Activated CD8-positive, alpha-beta T cell treated with anti-CD3 and anti-CD28 coated beads for 36 hours (primary cell): ENCODE measurements at places on chromosomes 3 and 15. TPM values are rescaled to one million over a fixed set of nuclear protein-coding genes. Genes with fewer than 3 reads are reported as not detected.

Gene TLR9
- 2.0 TPM for total RNA-seq

DNA sequence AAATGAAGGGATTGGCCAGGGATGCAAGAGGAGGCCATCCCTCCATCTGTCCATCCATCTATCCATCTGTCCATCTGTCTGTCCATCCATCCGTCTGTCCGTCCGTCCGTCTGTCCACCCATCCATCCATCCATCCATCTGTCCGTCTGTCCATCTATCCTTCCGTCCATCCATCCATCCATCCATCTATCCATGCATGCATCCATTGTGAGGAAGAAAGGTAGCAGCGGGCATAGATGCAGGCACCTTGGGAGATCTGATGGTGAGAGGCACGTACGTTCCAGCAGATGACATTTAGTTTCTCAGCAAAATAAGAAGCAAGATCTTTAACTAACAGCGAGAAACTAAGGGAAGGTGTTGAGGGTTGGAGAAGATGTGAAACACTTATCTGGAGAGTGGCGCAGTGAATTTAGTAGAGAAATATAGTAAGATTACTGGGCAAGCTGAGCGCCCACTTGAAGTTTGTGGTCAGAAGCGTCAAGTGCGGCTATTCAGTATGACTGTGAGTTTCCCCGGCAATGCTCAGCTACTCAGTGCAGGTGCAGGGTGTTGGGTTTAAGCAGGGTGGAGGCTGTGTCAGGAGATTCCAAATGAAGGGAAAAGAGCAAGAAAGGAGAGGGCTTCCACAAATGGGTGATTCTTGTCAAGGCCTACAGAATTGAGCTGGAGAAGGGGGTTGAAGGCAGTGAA is 22.4 kb upstream of the SRP14 start:
- DNase-seq, result peak; percentile 74

DNA sequence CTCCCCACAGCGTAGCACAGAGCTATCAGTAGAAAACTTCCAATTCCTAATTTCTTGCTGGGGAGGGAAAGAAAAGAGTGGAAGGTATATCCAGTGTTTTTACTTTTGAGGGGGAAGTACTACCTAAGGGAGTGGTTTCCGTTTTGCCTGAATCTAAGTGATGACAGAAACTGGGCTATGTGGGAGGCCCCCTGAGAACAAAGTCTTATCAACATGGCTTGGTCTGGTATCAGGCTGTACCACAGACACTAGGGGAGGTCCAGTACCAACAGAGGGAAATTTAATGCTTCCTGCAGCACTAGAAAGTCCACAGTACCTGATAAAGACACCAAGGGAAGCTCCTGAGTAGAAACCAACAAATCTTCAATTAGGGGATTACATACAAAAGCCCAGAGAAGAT is 199.2 kb downstream of the IL5RA start:
- DNase-seq, result no peak

DNA sequence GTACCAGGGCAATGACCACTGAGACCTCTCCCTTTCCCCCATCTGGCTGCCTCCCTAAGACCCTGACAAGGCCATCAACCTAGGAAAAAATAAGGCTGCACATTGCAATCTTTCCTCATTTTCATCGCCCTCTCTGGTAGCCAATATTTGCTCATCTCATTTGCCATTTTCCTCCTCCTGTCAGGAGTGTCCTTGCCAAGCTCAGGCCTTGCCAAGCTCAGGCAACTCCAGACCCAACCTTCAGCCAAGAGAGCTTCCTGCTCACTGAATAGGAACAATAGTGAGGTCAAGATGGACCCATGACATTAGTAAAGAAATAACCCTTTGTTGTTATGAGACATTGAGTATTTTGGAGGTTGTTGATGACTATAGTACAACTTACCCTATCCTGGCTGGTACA is 380.3 kb downstream of the RSL24D1 start:
- DNase-seq, result no peak

GRCh38 chr15:93033434-93034045 is 55.5 kb downstream of the RGMA start:
- DNase-seq, result no peak

Gene LYZL4
- not detected for total RNA-seq

Gene DNAH1
- total RNA-seq, result 9.2 TPM

- peak; percentile 50 for DNase-seq
These were observed 79.2 kb downstream of the SRGAP3 start for GRCh38 chr3:9169956-9170850.

- DNase-seq, result no peak
These were observed 44.2 kb upstream of the THRB start for GRCh38 chr3:24538891-24539290.

Gene CCR1
- 0.67 TPM for total RNA-seq

DNA sequence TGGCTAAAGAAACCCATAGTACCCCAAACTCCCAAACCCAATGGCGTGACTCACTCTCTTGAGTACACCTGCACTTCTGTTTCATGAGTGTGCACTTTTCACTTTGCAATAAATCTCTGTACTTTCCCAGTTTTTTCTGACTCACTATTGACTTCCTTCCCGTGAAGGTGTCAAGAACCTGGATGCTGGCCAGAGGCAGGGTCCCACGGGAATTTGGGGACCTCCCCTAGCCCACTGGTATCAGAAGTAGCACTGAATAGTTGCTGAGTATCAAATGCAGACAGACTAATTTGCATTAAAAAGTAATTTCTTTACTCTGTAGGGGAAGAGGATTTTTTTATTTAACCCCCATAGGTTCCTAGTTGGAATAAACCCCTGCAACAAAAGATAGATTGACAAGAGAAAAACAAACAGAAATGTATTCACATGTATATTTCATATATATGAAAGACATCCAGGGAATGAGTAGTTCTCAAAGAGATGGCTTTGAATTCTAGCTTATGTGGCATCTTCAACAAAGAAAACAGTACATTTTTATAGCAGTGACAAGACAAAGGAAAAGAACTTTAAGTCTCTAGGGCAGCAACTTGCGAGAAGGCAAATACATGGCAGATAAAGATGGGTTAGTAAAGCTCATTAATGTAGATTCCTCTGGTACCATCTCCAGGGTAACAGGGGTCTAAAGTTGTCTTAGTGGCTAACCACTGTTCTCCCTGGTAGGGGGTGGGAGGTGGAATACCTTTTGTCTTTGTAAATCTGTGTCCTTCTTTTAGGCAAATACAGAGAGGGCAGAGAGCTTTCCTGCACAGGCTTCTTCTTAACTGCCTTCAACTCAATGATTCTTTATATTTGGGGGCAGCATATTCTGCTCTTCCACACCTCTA is 385.5 kb upstream of the PDZRN3 start:
- DNase-seq, result no peak

DNA sequence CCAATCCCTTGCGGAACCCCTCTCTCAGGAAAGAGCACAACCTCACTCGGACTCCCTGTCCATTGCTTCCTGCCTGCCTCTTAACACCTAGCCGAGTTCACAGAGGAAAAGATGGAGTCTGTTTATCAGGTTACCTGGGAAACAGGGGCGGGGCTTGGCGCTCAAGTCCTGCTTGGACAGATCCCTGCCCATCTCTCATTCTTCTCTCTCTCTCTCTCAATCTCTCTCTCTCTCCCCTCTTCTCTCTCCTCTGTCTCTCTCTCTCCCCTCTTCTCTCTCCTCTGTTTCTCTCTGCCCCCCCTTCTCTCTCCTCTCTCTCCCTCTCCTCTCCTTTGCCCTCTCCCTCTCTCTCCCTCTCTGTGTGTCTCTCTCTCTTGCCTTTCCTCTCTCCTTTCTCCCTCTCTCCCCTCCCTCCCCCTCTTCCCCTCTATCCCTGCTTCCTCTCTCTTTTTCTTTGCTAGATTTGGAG is at the start of gene EFHB:
EFHB (minus strand) TSS at position 120 of the 469 bp plus-strand sequence. CDS start 199 bp downstream, outside the sequence.
- DNase-seq, result peak; percentile 48

DNA sequence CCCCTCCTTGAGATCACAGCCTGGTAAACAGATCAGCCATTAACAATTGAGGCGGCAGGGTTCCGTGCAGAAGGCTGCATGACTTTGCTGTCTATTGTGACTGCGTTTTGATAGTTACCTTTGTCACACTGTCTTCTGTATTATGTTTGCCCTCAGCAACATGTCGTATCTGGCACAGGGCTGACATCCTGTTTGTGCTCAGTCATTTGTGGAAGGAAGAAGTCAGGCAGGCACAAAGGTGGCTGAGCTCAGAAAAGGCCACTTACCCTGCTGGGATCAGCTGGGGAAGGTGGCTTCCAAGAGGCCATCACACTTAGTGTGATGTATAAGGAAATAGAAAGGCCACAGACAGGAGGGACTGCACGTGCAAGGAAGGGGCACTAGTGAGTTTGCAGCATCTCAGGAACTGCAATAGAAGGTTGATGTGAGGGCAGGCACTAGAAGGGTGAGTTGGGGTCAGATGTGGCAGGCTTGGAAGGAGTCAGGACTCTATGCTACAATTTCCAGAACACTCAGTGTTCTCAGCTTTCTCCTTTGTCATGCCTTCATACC is 13.4 kb downstream of the PML start:
- DNase-seq, result peak; percentile 67

Gene PDIA3
- 241 TPM for total RNA-seq

GRCh38 chr3:114550165-114550564 is 256.3 kb downstream of the TIGIT start:
- no peak for DNase-seq

Gene RAD54L2
- 24.1 TPM for total RNA-seq

GRCh38 chr15:90585863-90586262 is 56.1 kb downstream of the CRTC3 start:
- no peak for DNase-seq

Gene ADGRG7
- 24.7 TPM for total RNA-seq

GRCh38 chr15:100704281-100705055 is 102.1 kb downstream of the ASB7 start:
- no peak for DNase-seq

DNA sequence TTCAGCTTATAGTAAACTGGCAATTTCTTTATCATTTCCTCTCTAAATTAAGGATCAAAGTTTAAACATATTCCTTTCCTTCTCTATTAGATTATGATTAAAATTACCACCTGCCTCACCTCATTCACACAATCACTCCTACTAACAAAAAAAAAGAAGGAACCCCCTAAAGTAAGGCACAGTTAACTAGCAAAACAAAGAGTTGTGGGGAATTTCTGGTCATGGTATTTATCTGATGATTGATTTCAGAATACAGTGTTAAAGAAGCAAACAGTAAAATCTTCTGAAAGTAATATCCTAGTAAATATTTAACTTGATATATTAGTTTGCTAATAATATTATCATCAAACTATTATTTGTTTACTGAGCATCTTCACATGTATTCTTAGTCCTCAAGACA is 8.8 kb downstream of the GBE1 start:
- no peak for DNase-seq

Gene COL6A5
- total RNA-seq, result not detected

DNA sequence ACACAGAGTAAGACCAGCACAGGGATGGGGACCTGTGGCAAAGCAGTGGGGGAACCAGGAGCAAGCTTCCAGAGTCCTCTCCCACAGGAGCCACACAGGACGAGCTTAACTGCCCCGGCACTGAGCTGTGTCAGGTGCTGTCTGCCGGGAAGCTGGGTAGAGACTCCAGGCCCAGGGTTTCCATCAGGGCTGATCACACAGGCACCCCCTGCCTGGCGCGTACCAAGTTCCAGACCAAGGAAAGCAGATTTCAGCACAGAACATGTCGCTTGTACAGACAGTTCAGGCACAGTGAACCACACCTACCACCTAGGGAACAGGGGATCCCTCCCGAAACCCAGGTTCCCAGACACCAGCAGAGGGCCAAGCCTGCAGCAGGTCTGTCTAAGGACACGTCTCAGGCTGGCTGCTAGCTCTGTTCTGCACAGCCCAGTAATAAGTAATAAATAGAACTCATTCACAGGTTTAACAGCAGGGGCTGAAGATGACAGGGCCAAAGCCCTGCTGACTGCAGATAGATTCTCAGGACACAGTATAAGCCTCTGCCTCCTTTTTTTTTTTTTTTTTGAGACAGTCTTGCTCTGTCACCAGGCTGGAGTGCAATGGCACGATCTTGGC is 30.2 kb upstream of the OCA2 start:
- no peak for DNase-seq

DNA sequence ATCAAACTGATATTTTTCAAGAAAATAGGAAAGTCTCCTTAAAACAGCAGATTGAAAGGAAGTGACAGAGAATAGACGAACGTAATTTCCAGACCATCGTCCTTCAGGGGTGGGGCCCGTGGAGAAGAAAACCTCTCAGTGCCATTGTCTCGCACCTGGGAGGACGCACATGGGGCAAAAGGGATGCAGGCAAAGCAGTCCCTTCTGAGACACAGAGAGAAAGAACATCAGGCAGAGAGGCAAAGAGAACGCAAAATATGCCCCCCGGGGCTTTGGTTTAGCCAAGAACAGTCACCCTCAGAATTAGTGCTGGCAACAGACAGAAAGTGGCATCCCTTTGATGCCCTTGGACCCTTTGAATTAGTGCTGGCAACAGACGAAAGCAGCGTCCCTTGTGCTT is 37.0 kb downstream of the MUC20 start:
- DNase-seq, result no peak

DNA sequence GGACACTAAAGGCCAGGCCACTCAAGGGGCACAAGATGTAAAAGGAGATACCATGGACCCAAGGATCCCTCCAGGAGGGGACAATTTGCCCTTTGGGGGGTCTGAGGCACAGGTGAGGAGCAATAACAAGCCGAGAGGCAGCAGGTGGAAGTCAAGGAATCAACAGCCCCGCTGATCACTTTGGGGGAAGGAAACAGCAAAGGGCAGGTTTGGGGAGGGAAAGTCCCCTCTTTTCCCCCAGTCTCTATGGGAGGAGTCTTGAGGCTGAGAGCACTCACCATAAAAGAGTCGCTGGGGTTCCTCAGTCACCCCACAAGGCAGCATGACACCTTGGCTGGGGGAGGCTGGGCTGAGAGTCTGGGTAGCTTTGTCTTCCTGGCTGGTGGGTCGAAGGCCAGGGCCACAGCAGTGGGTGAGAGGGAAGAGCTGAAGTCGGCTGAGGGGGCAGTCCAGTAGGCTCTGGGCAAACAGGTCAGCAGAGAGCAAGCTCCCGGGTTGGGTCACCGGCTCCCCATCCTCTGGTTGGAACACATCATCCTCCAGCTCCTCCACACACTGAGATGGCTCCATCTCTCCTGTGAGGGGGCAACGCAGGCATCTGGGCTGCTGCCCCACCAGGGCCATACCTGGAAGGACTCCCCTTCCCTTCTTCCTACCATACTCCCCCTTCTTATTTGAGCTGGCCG is 3.0 kb downstream of the BMF start:
- no peak for DNase-seq

Gene REC114
- not detected for total RNA-seq

Gene TM4SF1
- total RNA-seq, result not detected

DNA sequence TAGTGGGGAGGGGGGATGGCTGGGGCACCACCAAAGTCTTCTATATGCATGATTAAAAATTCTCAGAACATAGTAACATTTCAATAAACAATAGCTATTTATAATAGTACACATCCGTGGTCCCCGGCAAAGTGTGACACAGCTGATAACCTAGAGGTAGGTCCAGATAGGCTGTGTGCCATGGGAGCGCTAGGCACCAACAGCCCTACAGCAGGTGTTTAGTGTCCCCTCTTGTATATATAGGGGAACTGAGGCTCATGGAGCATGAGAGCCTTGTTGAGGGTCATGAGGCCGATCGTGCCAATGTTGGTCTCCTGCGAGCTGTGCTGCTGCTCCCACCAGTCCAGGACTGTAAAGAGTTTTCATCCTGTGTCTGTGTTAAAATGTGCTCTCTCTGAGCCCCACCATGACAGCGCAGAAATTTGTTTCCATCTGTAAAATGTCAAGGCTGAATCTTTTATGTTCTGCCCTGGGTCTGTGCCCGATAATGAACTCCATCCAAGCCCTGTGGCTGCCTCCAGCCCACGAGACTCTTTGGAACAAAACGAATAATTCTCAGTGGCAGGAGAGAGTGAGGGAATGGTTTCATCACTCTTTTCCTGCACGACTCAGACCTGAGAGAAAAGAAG is 14.5 kb downstream of the TMEM158 start:
- no peak for DNase-seq

- no peak for DNase-seq
These were observed 862.6 kb downstream of the AGBL1 start for GRCh38 chr15:86942285-86942684.
